Esophagus squamous epithelium (tissue), 5 donors: ENCODE measurements at places on chromosomes 16 and 17. TPM values are rescaled to one million over a fixed set of nuclear protein-coding genes. Genes with fewer than 3 reads are reported as not detected.

GRCh38 chr16:24685539-24686432, 43.7 kb upstream of the TNRC6A start:
- no peak for DNase-seq
- no peak overlapping the region for H3K27ac ChIP-seq
- no peaks in the 10 kb centered on the region for H3K36me3 ChIP-seq
- H3K4me3 ChIP-seq = no peak overlapping the region
- peaks cover 8% of the 10 kb centered on the region for H3K4me1 ChIP-seq

DNA sequence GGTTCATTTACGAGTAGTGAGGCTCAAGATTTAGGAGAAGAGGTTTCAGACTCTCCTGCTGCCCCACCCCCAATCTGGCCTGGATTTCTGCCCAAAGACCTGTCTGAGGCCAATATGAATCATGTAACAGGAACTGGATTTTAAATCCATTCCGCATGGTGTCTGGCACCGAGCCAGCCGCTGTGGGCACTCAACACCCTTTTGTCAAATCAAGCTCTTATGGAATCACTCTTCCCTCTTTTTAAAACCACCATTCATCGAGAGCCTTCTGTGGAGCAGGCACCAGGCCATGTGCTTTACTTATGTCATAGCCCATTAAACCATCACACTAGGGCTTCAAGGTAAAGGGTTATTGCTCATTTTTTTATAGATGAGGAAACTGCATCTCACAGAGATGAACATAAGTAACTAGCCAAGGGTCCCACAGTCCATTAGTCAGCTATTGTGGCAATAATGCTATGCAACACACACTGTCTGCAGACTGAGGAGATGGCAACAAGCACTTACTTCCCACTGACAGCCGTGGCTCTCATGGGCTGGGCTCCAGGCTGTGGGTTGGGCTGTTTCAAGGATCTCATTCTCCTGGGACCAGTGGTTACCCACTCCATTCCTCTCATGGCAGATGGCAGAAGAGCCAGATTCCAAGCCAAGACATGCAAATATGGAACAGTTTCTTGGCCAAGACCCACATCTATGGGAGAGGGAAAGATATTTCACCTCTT, 93.6 kb downstream of the WSCD1 start:
- H3K27me3 ChIP-seq = peaks cover 33% of the 10 kb centered on the region
- no peaks in the 10 kb centered on the region for H3K4me1 ChIP-seq
- DNase-seq = no peak

DNA sequence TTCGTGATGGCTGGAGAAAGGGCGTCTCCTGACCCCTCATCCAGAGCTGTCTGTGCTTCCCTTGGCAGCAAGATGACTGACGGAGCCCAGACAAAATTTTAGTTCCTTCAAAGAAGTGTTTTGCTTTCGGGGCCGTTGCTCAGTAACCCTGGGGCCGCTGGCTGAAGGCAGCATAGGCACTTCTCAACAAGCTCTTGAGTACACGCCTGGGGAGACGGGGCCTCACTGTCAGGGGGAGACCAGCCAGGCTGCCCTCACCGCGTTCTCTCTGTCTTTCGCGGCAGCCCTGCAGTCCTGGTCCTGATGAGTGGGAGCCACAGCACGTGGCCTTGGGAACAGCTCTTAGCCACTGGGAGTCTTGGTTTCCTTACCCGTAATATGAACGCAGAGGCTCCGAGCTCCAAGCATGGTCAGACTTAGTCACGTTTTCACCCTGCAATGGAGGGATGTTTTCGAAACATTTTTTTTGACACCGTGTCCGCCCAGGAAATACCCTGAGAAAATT, 86.0 kb downstream of the IRF8 start:
- no peak for DNase-seq
- H3K27me3 ChIP-seq = no peaks in the 10 kb centered on the region
- no peak overlapping the region for H3K27ac ChIP-seq
- no peaks in the 10 kb centered on the region for H3K4me1 ChIP-seq

PTX4 gene
- total RNA-seq = not detected

GRCh38 chr17:75228305-75228704, 22.8 kb downstream of the NUP85 start:
- H3K4me1 ChIP-seq = no peaks in the 10 kb centered on the region
- H3K4me3 ChIP-seq = no peak overlapping the region
- no peaks in the 10 kb centered on the region for H3K27me3 ChIP-seq
- H3K27ac ChIP-seq = peak overlapping the region; percentile 50
- H3K36me3 ChIP-seq = peaks cover 36% of the 10 kb centered on the region

DNA sequence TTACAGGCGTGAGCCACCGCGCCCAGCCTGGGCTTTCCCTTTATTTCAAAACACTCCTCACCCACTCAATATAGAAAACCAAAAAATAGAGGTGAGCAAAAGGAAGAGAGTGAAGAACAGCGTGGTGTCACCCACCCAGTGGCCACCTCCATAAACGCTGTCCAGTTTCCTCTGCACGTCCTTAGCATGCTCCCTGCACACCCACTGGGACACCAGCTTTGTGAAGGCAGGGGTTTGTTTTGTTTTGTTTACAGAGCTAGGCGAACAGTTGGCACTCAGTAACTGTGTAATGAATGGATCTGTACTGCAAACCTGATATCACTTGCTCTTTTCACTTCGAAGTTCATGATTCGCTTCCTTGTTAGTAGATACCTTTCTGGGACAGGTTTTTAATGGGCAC, 73.0 kb downstream of the PRKCB start:
- DNase-seq = no peak
- no peak overlapping the region for H3K4me3 ChIP-seq
- no peaks in the 10 kb centered on the region for H3K36me3 ChIP-seq
- H3K27ac ChIP-seq = no peak overlapping the region
- H3K27me3 ChIP-seq = no peaks in the 10 kb centered on the region

KIF19 gene
- not detected for total RNA-seq

- DNase-seq = no peak
- H3K4me1 ChIP-seq = no peaks in the 10 kb centered on the region
- H3K4me3 ChIP-seq = no peak overlapping the region
Observed at GRCh38 chr16:1635070-1635469, 22.9 kb downstream of the CRAMP1 start.

DNA sequence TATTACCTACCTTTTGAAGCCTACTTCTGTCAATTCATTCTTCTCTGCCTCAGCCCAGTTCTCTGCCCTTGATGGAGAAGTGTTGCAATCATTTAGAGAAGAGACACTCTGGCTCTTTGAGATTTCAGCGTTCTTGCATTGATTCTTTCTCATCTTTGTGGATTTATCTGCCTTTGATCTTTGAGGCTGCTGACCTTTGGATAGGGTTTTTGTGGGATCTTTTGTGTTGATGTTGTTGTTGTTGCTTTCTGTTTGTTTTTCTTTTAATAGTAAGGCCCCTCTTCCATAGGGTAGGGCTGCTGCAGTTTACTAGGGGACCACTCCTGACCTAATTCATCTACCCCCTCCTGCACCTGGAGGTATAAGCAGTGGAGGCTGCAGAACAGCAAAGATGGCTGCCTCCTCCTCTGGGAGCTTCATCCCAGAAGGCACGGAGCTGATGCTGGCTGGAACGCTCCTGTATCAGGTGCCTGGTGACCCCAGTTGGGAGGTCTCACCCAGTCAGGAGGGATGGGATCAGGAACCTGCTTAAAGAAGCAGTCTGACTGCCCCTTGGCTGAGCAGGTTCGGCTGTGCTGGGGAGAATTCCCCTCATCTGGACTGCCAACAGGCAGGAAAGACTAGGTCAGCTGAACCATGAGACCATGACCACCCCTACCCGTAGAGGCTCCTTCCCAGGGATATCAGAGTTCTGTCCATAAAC, 28.0 kb downstream of the NFATC3 start:
- H3K36me3 ChIP-seq = no peaks in the 10 kb centered on the region
- no peak overlapping the region for H3K4me3 ChIP-seq
- no peak overlapping the region for H3K27ac ChIP-seq

DNA sequence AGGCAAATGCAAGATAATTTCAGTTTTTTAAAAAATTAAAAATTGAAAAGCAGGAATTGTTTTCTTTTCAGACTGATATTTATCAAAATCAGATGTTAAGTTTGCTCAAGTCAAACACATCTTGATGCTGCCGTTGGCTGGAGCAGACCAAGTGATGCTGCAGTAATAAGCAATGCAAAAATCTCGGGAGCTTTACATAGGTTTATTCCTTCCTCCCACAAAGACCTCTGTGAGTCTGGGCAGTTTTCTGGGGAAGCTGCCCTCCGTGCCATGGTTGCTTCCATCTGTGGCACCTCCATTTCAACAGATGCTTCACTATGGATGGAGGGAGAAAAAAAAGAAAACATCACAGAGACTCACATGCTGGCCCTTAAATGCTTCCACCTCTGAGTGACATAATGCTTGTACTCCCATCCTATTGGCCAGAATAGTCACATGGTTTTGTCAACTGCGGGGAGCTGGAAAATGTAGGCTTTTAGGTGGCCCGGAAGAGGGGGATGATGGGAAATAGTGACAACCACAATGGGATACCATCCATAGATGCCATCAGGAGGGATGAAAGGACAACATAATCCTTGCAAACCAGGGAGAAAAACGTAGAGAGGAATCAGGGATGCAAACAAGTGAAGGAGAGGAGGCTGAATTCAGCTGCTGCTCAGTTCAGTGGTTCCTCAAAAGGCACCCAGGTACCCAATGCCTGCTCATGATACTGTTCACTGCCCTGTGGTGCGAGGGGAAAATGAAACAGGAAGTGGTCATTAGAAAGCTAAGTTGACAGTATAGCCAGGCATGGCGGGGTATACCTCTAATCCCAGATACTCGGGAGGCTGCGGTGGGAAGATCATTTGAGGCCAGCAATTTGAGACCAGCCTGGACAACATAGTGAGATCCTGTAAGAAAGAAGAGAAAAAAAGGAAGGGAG, 13.5 kb upstream of the ERCC4 start:
- H3K27ac ChIP-seq = no peak overlapping the region
- H3K4me3 ChIP-seq = no peak overlapping the region

DNA sequence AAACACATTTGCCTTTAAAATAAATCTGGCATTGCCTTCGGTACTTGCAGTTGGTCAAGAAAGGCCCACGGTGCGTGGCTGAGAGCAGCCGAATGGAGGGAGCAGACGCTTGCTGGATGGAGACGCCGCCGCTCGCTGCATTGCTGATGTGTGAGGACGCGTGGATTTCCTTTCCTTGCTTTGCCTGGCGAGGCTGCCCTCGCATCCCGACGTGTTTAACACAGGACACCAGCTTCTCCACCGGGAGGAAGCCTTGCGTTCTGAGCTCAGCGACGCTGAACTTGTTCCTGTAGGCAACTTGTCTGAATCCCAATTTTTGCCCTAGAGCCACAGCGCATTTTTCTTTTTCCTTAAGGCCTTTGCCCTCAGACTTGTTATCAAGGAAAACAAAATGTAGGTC, 45.8 kb downstream of the COX4I1 start:
- no peak overlapping the region for H3K27ac ChIP-seq
- no peaks in the 10 kb centered on the region for H3K36me3 ChIP-seq
- H3K27me3 ChIP-seq = no peaks in the 10 kb centered on the region
- DNase-seq = no peak
- no peak overlapping the region for H3K4me3 ChIP-seq
- no peaks in the 10 kb centered on the region for H3K4me1 ChIP-seq

GRCh38 chr17:56935461-56935860, 21.6 kb upstream of the TRIM25 start:
- no peak for DNase-seq
- H3K27me3 ChIP-seq = no peaks in the 10 kb centered on the region
- peaks cover 68% of the 10 kb centered on the region for H3K36me3 ChIP-seq
- peaks cover 17% of the 10 kb centered on the region for H3K4me1 ChIP-seq
- no peak overlapping the region for H3K27ac ChIP-seq

DNA sequence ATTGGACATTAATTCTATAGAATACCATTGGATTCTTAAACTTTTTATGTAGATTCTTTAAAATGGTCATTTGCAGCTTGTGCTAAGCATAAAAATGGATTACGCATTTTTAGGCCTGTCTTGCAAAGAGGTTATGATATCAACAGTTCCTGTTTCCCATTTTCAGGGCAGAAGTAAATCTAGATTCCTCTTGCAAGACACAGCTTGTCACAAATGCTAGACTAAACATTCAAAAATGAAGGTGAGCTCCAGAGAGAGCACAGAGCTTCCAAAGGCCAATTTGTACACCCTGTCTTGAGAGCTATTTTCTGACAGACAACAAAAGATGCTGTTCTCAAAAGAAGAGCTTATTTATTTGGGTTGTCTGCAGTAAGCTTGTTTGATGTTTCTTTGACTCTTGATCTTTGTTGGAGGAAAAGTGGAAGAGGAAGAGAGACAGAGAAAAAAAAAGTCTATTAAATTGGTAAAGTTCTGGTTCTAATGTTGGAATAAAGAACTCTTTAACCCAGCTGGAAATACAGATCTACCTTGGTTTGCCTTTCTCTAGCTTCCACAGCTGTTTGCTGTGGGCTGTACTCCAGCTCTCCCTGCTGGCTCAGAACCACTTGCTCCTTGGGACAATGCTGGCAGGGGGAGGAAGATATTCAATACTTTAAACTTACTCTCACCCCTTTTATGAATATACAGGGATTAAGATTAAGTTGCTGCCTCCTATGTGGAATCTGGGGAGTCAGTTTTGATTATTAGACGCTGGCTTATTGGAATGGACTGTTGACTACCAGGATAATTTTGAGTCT, 651.8 kb downstream of the CDH11 start:
- H3K27me3 ChIP-seq = no peaks in the 10 kb centered on the region
- H3K4me3 ChIP-seq = no peak overlapping the region
- H3K36me3 ChIP-seq = no peaks in the 10 kb centered on the region
- no peak overlapping the region for H3K27ac ChIP-seq
- no peak for DNase-seq

GRCh38 chr16:71367241-71367976, 8.9 kb downstream of the CALB2 start:
- no peak overlapping the region for H3K4me3 ChIP-seq
- no peak for DNase-seq
- no peaks in the 10 kb centered on the region for H3K36me3 ChIP-seq
- H3K27ac ChIP-seq = no peak overlapping the region
- no peaks in the 10 kb centered on the region for H3K4me1 ChIP-seq

GRCh38 chr17:27473190-27473747, 17.0 kb downstream of the KSR1 start:
- H3K27me3 ChIP-seq = no peaks in the 10 kb centered on the region
- H3K4me1 ChIP-seq = peaks cover 92% of the 10 kb centered on the region
- no peak overlapping the region for H3K4me3 ChIP-seq
- DNase-seq = no peak

- no peaks in the 10 kb centered on the region for H3K27me3 ChIP-seq
- peaks cover 58% of the 10 kb centered on the region for H3K4me1 ChIP-seq
- peak overlapping the region; percentile 13 for H3K4me3 ChIP-seq
- H3K36me3 ChIP-seq = no peaks in the 10 kb centered on the region
- DNase-seq = peak; percentile 59
Observed at GRCh38 chr17:29613352-29613837, 9.3 kb downstream of the CORO6 start.

DNA sequence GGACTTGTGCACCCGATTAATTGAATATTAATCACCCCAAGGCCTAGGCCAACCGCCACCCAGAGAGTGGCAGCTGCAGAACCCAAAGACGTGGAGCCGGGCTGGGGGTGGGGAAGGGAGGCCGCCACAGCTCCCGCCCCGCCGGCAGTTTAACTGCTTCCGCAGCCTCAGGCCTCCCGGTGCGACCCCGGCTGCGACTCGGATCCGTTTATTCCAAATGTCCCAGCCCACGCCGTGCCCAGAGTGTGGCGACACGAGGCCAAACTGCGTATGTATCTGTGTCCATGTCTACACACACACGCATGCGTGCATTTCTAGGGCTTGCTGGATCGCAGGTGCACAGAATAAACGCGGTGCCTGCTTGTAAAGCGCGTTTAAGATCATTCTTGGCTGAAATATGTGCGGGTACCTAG, 802 bp upstream of the TOB1 start:
- no peak for DNase-seq
- peak overlapping the region; percentile 100 for H3K27ac ChIP-seq
- peak overlapping the region; percentile 92 for H3K4me3 ChIP-seq
- peaks cover 58% of the 10 kb centered on the region for H3K4me1 ChIP-seq
